Large intestine (tissue), 12 donors: ENCODE measurements at places on chromosomes 16 and 17.

GRCh38 chr17:43927060-43927864 is 15.0 kb downstream of the PPY start:
- peak; percentile 72 for DNase-seq

DNA sequence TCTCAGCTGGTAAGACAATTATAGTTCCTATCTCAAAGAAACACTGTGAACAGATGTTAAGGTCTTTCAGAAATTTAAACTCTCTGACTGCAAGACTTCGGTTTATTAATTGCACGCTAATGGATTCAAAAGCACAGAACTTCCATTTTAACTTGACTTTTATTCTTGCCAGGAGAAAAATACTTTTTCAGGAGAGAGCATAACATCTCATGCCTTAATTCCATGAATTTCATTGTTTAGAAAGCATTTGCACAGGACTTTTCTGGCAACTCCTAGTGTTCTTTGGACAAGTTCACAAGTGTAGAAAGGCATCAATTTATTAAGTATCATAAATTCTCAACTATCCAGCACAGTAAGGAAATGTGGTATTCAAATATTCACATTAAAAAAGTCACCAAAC is 22.4 kb downstream of the STX8 start:
- DNase-seq, result no peak

GRCh38 chr17:63382826-63383225 is 63.3 kb downstream of the CYB561 start:
- DNase-seq, result no peak

- DNase-seq, result peak; percentile 41
These were observed 634 bp downstream of the KANSL1 start for GRCh38 chr17:46192439-46193150.

- DNase-seq, result no peak
These were observed 10.5 kb downstream of the CCR7 start for GRCh38 chr17:40554646-40555295.
